WTC11 (cell line): ENCODE measurements at places on chromosomes 11 and 22.

DNA sequence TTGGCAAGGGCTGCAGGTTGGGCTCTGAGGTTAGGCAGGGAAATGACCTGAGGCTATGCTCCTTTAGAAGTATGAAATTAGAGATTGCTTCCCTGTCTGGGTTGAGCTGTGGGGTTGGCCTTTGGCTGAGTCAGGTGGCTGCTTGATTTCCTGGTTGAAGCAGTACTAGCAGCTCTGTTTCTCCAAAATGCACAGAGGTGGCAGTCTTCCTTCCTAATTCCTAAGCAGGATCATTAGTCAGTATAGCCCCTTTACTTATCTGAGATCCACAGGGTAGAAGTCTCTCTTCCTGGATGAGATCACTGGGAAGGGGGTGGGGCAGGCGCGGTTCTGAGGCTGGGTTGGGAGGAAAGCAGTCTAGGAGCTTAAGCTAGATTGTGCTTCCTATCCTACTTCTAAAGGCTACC is 1917.5 kb downstream of the LRRC4C start:
- no peak for DNase-seq

- DNase-seq: no peak
Observed at GRCh38 chr22:49046000-49046545, 781.6 kb downstream of the BRD1 start.

DNA sequence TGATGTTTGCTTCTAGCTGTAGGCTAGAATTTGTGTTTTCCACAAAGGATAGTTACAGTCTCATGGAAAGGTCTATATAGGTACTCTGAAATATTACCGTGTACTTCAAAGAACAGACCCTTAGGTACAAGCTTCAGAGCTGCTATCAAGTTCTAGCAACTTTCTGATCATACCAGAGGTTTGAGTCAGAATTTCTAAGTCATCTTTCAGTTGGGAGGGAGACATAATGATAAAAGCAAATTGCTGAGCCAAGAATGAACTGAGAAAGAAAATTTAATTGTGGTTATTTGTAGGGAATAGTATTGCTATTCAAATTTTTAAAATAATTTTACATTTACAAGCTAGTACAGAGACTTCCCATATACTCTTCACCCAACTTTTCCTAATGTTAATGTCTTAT is 19.9 kb upstream of the ME3 start:
- DNase-seq: no peak

DNA sequence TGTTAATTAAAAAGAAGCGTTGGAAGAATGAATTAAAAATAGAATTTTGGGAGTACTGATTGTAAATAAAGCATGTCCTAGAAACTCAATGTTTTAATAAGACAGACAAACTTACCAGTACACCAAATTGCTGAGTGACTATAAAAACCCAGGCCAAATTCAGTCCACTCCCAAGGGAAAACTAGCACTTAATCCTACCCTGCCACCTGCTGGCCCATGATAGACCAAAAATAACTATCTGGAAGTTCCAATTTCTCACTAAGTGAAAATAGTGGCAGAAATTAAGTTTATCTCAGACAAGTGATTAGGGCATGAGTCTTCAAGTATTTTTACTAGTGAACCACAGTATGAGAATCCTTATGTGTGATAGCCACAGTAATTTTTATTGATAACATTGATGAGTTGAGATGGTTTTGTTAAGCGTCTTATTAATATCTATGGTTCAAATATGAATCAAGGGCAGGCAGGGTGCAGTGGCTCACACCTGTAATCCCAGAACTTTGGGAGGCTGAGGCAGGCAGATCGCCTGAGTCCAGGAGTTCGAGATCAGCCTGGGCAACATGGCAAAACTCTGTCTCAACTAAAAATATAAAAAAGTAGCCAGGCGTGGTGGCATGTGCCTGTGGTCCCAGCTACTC is 9.8 kb upstream of the DDX10 start:
- DNase-seq: peak; percentile 38

- no peak for DNase-seq
Observed at GRCh38 chr11:20729597-20730105, 60.3 kb downstream of the NELL1 start.

GRCh38 chr11:1827095-1827813 is 7.5 kb upstream of the SYT8 start:
- no peak for DNase-seq

DNA sequence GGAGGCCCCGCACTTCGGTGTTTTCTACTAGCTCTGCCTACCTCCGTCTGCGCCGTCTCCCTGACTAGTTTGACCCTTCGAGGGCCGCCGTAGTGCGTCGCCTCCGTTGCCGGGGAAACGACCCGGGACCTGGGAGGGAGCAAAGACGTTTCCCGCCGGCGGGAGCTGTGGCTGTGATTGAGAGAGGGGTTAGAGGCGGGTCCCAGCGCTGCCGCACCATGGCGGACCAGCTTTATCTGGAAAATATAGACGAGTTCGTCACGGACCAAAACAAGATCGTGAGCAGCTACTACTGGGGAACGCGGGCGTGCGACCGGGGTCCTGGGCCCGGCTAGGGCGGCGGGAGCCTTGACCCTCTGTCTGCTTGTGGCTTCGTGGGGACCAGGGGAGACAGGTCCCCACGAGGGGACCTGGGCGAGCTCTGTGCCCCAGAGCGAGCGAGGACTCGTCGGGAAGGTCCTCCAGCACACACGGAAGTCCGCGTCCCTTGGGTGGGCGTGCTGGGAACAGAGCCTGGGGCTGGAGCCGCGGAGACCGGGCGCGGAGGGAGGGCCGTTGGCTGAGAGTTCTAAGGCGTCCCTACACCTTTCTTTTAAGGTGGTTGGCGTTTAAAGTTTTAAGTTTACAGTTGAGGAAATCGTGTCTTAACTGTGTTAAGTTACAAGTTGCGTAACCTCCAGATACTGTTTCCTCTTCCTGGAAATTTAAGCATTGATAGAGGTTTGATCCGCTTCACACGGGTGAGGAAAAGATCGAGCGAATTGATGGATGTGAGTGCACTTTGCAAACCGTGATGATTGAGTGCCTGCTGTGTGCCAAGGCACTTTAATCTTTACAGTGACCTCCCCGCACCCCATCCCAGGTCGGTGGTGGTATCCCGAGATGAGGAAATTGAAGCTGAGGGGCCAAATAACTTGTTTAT is at the start of gene POLD3:
Gene POLD3, plus strand, starts transcription at position 142 of the 922 bp plus-strand sequence. Its CDS starts 77 bp downstream, at position 219.
- peak; percentile 96 for DNase-seq

GRCh38 chr22:49291781-49292180 is 535.9 kb downstream of the BRD1 start:
- DNase-seq: no peak

GRCh38 chr11:37407461-37407860 is 809.4 kb upstream of the RAG2 start:
- DNase-seq: no peak

- DNase-seq: peak; percentile 55
Observed at GRCh38 chr11:131408025-131408640, 37.7 kb downstream of the NTM start.

- no peak for DNase-seq
Observed at GRCh38 chr11:121892863-121893262, 223.2 kb downstream of the BLID start.
